Dermis microvascular lymphatic vessel endothelial cell (primary cell): ENCODE measurements at places on chromosomes 12 and 14. TPM values are rescaled to one million over a fixed set of nuclear protein-coding genes. Genes with fewer than 3 reads are reported as not detected.
A peak's percentile ranks its signal among the peaks of the same experiment; 100 is the strongest.

DNA sequence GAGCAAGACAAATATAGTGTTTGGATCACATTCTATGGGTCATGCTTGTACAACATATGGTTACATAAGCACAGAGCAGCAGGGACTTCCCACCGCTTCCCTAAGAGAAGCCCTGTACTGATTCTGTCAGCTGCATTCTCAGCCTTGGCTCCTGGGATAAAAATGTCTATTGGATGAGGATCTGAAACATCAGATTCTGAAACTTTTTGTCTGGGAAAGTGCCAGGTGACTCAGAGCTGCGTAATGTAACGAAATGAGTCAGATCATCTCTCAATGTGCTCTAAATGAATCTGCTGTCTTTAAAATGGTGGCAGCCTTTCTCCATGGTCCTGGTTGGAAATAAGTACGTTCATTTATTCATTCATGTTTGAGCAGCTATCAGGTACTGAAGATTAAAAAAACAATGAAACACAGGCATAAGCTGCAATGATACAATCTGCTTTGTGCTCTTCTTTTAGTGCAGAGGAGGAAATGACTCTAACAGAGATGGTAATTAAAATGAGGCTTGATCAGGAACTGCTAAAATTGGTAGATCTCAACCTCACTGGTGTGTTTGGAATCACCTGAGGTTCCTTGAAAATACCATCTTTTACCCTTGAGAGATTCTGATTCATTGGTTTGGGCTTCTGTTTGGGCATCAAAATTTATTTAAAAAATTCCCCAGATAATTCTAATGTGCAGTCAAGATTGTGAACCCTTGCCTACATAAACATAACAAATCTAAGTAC lies 99.1 kb upstream of the NAP1L1 start:
- DNase-seq: peak; percentile 65

GRCh38 chr12:108563136-108563803 lies 874 bp downstream of the ISCU start:
- peak; percentile 47 for DNase-seq

DNA sequence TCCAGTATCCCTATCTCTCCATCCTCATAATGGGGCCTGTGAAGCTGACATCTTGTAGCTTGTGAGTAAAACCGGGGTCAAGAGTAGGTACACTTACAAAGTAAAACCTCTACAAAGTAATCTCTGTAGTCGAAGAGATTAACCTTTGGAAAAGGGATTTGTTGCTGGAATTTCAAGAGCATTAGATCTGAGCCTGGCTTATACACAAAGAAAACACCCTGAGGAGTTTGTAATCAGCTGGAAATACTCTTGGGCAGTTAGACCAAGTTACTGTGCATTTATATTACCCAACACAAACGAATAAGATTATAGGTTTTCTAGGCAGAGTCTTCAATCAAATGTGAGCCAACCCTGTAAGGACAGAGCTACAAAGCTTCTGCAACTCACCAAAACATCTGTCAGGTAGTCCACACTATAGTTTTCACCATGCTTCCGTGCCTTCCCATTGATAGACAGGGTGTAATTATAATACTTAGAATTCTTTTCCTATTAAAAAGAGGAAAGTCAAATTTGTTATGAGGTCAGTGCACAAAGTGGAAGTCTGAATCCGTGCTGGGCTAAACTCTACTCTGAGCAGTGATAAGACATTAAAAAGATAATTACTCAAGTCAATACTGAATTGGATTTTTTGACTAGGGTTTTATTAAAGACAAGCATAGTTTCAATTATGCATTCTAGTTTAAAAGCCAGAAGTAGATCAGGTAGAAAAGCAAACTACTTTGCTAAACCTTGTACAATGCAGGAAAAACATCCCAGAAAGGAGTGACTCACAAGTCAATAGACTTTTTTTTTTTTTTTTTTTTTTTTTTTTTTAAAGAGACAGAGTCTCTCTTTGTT lies 14.6 kb downstream of the GNS start:
- peak; percentile 62 for DNase-seq

GRCh38 chr12:90275088-90275487 lies 566.5 kb upstream of the ATP2B1 start:
- DNase-seq: no peak

- DNase-seq: peak; percentile 26
Observed at GRCh38 chr12:22018860-22019259, 27.2 kb upstream of the CMAS start.

Gene JAG2
- total RNA-seq: 37.5 and 45.5 TPM in 2 replicates

GRCh38 chr12:75699728-75700496 lies 188.5 kb upstream of the KRR1 start:
- no peak for DNase-seq

- DNase-seq: no peak
Observed at GRCh38 chr12:55742719-55743405, at the start of gene GDF11. TSS of gene GDF11 (plus strand) at chr12:55743122. CDS start at chr12:55743317, 195 bp downstream.

DNA sequence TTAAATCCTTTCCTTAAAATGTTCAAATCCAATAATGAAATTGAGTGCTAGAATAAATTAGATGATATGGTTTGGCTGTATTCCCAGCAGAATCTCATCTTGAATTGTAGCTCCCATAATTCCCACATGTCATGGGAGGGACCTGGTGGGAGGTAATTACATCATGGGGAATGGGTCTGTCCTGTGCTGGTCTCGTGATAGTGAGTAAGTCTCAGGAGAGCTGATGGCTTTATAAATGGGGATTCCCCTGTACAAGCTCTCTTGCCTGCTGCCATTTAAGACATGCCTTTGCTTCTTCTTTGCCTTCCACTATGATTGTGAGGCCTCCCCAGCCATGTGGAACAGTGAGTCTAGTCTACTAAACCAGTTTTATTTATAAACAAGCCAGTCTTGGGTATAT lies 508.5 kb downstream of the ETNK1 start:
- no peak for DNase-seq

- DNase-seq: no peak
Observed at GRCh38 chr12:131101703-131102492, 148.2 kb downstream of the ADGRD1 start.

DNA sequence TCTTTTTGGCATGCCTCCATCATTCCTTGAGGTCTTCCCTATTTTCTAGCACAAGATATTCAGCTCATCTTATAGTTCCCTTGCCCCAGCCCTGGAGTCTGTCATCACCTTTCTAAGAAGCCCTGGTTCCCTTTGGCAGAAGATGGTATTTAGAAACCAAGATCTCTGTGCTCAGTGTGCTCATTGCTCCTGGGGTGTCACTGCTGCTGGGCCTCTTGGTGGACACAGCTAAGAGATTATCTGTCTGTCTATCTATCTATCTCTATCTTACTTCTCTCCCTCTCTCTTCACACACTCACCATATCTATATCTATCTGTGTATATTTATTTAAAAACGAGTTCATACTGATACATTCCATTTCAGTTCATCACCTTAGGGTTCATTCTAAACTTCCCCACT lies 67.2 kb downstream of the DAO start:
- DNase-seq: no peak

Gene SLC5A8
- under 0.01 and 0.13 TPM in 2 replicates for total RNA-seq

- no peak for DNase-seq
Observed at GRCh38 chr12:5967645-5968415, 22.8 kb upstream of the ANO2 start.

DNA sequence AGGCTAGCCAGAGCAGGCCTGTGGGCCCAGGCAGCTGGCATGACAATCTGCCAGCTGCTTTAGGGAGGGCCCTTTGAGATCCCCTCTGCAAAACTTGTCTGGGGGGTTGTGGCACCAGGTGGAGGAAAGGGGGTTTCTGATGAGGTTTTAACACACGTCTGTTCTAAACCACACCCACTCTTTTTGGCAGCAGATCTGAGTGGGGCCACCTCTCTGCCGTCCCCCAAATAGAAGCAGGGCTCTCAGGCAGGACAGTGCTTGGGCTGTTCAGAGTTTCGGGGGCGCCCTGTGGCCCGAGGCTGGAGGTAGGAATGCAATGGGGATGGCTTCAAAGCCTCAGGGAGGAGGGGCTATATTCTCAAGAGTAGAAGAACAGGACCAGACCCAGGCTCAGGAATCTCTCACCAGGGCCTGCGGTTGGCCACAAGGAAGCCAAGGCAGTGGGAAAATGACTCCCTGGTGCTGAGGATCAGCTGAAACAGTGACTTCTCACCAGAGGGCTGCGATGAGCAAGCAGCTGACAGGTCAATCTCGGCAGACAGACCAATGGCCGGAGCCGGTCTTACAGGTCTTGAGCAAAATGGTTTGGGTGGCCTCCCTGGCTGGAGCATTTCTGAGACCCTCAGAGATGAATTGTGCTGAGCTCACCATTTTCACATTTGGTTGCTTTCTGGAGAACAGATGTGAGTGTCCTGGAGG lies 1.5 kb upstream of the KRT5 start:
- DNase-seq: no peak

Gene ARHGAP9
- 0.13 TPM in 1 of 2 replicates, not detected in the other for total RNA-seq

DNA sequence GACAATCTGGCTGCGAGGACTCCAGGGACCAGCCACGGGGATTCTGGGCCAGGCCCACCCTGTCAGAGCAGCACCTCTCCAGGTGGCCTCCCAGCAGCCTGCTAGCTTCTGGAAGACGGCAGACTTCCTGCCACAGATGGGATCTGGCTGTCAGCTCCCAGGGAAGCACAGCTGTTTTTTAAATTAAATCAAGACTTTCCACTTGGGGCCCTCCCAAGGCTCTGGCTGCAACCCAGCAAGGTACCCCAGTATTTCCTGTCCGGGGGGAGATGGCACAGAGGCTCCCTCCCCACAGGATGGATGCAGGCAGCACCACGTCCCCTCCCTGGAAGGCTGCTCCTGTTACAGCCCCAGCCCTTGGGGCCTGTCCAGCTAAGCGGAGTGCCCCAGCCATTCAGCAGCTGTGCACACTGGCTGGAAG lies 56.9 kb downstream of the ACTN1 start:
- DNase-seq: no peak

DNA sequence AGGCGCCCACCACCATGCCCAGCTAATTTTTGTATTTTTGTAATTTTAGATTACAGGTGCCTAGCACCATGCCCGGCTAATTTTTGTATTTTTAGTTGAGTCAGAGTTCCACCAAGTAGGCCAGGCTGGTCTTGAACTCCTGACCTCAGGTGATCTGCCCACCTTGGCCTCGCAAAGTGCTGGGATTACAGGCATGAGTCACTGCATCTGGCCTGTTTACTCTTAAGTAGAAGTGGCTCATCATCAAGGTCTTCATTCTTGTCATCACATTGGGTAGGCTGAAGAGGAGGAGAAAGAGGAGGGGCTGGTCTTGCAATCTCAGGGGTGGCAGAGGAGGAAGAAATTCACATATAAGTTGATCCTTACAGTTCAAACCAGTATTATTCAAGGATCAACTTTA lies 152.4 kb upstream of the ATP2B1 start:
- DNase-seq: no peak

GRCh38 chr14:100410056-100410565 lies 87.0 kb downstream of the SLC25A47 start:
- no peak for DNase-seq

DNA sequence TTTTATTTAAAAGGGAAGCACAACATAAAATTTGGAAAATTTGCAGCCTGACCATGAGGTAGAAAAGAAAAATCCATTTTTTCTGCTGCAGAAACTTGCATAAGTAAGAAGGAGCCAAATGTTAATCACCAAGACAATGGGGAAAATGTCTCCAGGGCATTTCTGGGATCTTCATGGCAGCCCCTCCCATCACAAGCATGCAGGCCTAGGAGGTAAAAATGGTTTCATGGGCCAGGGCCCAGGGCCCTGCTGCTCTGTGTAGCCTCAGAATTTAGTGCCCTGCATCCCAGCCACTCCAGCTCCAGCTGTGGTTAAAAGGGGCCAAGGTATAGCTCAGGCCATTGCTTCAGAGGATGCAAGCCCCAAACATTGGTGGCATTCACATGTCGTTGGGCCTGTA lies 735.6 kb downstream of the GALC start:
- DNase-seq: no peak

- no peak for DNase-seq
Observed at GRCh38 chr14:102249041-102249440, 55.9 kb downstream of the MOK start.

GRCh38 chr12:2325519-2325918 lies 272.7 kb downstream of the CACNA1C start:
- no peak for DNase-seq

GRCh38 chr12:110373425-110373824 lies 30.1 kb downstream of the ANAPC7 start:
- DNase-seq: no peak

DNA sequence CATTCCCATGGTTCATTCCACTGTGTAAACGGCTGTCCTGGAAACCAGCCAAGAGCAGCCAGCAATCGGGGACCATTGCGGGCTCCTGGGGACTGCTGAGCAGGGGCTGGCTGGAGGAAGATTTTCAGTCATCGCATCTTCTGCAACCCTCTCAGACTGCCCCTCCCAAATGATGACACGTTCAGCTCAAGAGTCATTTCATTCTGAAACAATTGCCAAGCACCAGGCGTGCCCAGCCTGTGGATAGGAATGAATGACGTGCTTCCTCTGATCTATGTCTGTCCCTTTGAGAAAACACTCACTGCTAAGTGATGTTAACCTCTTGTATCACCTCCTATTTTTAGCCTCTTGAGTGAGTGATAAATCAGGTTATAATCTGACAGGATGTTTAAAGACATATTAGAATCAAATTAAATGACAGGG lies 62.0 kb downstream of the NDUFA12 start:
- DNase-seq: peak; percentile 92

- no peak for DNase-seq
Observed at GRCh38 chr14:65565948-65566347, 153.4 kb downstream of the FUT8 start.
